Stimulated activated CD8-positive, alpha-beta memory T cell treated with anti-CD3 and anti-CD28 coated beads, Interleukin-15, amount 100 ng/mL, for 1 hour (primary cell): ENCODE measurements at places on chromosomes 1 and 21.
A peak's percentile ranks its signal among the peaks of the same experiment; 100 is the strongest.

- DNase-seq = no peak
These were observed 1.2 kb downstream of the ETS2 start for GRCh38 chr21:38806942-38807284.

- DNase-seq = no peak
These were observed 19.9 kb upstream of the MAGOH start for GRCh38 chr1:53258216-53258615.

DNA sequence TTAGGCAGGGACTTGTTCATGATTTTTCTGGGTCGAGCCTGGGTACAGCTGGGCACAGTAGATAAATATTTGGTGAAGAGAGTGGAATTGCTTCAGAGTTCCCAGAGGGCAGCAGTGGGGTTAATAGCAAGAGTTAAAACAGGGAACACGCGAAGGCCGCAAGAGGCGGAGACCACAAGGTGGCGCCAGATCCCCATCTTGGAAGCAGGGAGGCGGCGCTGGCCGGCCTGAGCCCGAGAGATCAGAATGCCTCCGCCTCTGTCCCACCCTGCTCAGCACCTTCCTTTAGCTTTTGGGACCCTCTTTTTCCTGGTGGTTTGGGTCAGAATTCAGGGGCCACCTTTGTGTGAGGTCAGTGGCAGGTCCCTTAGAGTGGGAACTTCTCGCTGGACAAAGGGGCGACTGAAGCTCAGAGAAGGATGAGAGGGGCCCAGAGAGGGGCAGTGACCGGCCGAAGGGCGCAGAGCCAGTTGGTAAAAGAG is 6.5 kb upstream of the PADI2 start:
- peak; percentile 74 for DNase-seq

DNA sequence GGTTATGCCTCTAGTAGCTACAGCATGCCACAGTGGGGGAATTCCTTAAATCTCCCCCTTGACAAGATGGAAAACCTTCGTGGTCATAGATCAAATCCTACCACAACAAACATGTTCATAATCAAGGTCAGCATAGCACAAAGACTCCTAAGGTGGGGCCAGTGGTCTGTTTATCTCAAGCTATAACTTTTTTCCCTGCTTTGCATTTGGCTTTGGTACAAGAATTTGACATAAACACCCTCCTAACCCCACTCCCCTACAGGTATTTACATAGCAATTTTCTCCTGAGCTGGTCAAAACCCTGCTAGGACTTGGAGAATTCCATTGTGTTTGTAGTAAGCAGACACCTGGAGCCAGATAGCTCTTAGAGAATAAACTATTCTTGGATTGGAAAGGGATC is 58.5 kb downstream of the HIVEP3 start:
- DNase-seq = no peak
